ENCODE measurements at places on chromosomes 2 and 18. TPM values are rescaled to one million over a fixed set of nuclear protein-coding genes. Genes with fewer than 3 reads are reported as not detected.

GCG gene
- not detected for polyA plus RNA-seq

ZNG1B gene
- polyA plus RNA-seq: 106 TPM

FAM237A gene
- polyA plus RNA-seq: not detected

RRM2 gene
- 0.57 TPM for polyA plus RNA-seq

PCARE gene
- not detected for polyA plus RNA-seq

NIFK gene
- 81.0 TPM for polyA plus RNA-seq

UGT1A4 gene
- not detected for polyA plus RNA-seq

ABCG5 gene
- polyA plus RNA-seq: 0.38 TPM

NEDD4L gene
- 103 TPM for polyA plus RNA-seq
